ENCODE measurements at places on chromosomes 5 and 9.

DNA sequence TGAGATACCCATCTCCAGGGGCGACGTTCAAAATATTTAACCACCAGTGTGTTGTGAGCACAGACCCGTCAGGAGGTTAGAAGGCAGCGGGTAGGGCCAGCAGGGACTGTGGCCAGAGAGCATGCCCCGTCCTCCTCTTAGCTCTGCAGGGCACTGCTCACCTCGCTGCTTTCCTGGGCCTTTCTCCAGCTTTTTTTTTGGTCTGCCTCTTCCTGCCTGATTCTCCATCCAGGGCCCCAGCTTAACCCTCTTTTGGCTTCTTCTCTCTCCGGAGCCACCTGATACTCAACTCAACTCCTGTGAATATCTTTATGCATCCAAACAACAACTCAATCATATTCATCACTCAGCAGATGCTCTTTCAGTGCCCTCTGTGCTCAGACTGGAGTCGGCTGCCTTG is 44.0 kb downstream of the TMOD1 start:
- DNase-seq = no peak

DNA sequence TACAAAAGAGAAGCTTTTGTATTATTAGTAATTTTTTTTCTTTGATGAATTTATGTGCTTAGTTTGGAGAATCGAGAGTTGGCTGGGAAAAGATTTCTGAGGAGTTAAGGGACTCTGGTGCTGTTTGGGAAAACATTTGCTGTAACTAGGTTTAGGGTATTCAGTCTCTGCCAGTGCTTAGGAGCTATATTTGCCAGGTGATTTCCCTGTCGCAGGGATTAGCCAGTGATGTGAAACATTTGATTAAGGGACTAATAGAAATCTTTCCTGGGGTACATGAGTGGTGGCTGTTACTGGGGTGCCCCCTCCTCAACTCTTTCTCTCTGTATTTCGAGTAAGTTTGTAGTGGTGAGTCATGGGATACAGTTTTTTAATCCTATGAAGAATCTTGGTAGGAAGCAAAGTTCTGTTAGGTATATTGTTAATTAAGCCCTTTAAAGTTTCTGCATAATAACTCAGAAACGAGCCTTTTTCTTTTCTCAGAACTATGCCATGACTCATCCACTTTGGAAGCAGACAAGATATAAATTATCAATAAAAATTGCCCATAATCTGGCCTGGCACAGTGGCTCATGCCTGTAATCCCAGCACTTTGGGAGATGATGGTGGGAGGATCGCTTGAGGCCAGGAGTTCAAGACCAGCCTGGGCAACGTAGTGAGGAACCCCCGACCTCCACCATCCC is 18.6 kb downstream of the RGMB start:
- no peak for DNase-seq

GRCh38 chr9:107175041-107175440 is 108.0 kb upstream of the RAD23B start:
- no peak for DNase-seq

DNA sequence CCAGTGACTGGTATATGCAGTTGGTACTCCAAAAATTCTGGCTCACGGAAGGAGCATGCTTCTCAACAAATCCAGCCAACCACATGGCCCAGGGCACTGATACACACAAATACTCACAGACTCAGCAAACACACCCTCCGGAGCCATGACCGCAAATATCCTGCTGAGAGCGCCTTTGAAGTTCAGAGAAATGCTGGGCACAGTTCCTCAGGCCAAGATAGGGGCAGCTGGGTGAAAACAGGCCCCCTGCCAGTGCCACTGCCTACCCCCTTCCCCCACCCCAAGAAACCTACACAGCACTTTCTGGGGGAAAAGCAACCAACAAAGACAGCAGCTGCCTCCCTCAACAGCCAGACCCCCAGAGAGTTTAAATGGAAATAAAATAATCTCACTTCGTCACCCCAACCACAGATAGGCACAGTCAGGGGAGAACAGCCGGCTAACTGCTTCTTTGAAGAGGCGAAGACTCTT is 120.0 kb downstream of the C5orf15 start:
- DNase-seq = no peak

DNA sequence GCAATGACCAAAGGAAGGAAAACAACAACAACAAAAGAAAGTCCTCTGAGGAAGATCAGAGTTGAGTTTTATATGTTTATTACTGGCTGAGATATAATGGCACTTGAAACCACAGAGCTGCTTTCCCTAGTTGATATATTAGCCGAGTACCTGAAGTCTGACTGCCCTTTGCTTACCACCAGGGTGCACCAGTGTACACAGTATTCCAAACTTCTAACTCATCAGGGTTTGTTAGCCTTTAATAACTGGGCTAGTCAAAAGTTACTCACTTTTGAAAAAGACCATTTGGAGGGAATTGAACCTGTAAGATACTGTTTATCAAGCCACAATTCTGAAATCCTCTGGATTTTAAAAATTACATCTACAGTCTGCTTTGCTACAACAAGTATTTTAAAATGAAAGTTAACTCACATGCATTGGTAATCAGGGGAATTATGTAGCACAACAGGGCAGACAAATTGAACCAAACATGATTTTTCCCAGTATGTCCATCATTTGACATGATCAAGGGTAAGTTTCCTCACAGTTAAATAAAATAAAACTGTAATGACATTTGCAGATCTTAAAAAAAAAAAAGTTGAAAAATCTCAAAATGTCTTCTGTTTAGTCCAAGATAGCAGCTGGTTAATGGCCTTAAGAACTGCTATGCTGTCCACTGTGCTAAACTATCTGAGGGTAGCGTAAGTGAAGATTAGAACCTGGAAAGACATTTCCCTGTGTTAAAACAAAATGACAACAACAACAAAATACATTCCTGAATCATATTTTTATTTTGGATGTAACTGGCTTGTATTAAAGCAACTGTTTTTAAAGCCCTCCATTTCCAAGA is 57.3 kb upstream of the C6 start:
- DNase-seq = peak; percentile 53

DNA sequence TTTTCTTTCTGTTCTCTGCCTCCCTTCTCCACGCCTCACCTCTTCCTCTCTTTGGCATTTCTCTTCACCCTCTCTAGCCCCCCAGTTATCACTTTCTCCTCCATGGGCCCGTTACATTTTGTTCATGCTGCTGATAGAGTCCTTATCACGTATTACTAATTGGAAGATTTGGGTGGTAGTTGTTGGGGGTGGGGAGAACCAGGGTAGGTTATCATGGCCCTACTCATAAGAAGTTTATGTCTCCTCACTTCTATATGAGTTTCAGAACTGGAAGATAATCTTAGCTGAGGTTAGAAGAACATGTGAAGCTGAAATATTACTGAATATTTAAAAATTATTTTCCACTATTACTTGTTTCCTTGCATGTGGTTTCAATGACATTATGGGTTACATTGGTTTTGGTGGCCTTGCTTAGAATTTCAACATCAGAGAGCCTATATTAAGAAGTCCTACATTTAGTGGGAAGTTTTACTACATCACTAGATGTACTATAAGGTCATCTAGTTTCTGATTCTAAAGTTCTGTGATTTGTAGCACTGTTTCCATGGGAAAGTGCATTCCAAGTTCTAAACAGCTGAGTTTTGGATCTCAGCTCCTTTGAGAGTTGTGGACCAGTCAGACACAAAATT is 36.8 kb downstream of the PIP5K1B start:
- no peak for DNase-seq

GRCh38 chr5:76457674-76458485 is 54.8 kb downstream of the IQGAP2 start:
- no peak for DNase-seq

- DNase-seq = no peak
These were observed 125.0 kb upstream of the NR5A1 start for GRCh38 chr9:124632077-124632621.

GRCh38 chr5:7869474-7870136 is 657 bp downstream of the MTRR start:
- no peak for DNase-seq
